Prostate gland (tissue), 2 donors: ENCODE measurements at places on chromosomes 1 and 21.

DNA sequence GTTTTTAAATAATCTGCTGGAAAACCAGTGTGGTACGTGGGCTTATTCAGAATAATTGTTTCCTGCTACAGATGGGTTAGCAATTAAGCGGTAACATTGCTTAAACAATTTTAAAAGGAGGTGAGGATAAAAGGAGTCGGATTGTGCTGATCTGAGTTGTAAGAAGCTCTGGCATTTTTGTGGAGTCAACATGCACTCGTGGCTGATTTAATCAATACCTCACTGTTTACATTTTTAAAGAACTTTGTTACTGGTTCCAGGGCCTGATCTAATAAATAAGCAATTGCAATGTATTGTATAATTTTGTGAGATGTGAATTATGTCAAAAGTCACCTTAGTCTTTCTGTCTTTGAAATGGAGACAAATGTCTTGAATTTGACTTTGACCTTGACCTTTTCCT, 474.0 kb downstream of the SETD4 start:
- no peak for DNase-seq

DNA sequence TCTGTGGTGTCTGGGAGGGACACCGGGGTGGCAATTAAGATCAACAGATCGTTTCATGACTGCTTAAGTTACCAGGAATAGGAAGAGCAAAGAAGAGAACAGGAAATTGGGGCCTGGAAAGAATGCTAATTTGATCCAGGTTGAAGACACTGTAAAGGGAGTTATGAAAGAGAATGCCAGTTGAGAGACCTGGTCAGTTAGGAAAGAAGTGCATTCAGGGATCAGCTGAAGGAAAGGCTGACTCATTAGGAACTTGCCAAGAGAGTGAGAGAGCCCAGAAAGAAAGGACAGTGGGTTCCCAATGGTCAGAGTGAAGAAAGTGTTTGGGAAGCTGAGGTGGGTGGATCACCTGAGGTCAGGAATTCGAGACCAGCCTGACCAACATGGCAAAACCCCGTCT, 119.6 kb downstream of the UBE2U start:
- no peak for DNase-seq

GRCh38 chr1:111938536-111938935, 50.9 kb downstream of the KCND3 start:
- DNase-seq, result no peak

- DNase-seq, result no peak
These were observed 143.1 kb downstream of the ZSCAN20 start for GRCh38 chr1:33615546-33615945.

- no peak for DNase-seq
These were observed 106.6 kb downstream of the NPHP4 start for GRCh38 chr1:5885471-5886139.

- DNase-seq, result no peak
These were observed 235.3 kb upstream of the ESRRG start for GRCh38 chr1:216958569-216958968.

DNA sequence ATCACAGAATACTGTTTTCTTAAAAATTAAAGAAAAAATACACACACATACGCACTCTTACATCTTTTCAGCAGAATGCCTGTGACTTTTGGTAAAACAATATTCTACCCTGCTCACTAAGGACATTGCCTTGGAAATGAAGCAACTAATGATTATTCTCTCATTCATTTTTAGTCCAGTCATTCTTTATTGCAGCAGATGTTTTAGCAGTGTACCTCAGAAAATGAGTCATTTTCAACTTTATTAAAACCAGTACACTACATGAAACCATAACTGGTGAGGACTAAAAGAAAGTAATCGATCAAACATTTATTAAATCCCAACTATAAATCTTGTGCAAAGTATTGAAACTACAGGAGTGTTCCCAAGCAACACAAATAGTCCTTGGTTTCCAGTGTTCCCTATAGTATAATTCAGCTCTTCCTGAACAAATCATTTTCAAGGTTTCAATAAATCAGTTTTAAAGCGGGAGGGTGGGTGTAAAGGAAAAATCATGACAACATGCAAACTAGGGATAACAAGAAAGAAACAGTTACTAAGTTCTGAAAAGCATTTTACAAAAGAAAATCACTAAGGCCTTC, 114.2 kb downstream of the ADGRL4 start:
- DNase-seq, result no peak

DNA sequence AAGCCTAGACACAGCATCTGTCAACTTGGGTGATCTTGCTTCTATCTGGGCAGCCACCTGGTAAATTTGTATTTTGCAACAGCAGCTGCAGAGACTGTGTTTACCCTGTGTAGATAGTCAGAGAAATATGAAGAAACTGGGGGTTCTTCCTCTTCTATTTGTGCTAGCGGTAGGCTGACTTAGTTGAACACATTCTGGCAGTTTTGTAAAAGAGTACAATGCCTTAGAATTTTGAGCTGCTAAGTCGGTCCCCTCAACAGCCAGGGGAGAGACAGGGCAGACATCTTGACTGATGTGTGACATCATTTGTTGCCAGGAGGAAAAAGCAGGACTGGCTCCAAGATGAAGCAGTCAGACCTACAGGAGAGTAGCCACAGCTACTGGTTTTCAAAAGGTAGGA, 53.7 kb downstream of the KCNJ6 start:
- DNase-seq, result no peak

- DNase-seq, result no peak
These were observed 57.7 kb upstream of the DPT start for GRCh38 chr1:168786476-168787330.

- DNase-seq, result no peak
These were observed 16.0 kb downstream of the ADSS2 start for GRCh38 chr1:244435562-244436205.

GRCh38 chr1:223873044-223873443, 27.3 kb upstream of the TP53BP2 start:
- DNase-seq, result no peak

DNA sequence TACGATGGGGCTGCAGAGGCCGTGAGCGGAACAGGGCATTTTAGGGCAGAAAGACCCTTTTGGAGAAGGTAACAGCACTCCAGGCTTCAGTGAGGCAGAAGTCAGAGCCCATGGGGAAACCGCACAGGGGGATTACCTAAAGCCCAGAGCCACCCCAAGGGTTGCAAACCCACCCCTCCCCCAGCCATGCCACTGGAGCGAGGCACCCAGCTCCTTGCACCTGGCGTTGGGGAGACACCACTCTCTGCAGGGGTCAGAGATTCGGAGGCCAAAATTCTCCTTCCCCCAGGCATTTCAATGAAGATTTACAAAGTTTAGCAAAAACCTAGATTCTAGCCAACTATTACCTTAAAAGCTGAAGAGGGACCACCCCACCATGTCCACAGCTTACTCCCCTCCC, 38.4 kb upstream of the CCDC27 start:
- DNase-seq, result no peak

DNA sequence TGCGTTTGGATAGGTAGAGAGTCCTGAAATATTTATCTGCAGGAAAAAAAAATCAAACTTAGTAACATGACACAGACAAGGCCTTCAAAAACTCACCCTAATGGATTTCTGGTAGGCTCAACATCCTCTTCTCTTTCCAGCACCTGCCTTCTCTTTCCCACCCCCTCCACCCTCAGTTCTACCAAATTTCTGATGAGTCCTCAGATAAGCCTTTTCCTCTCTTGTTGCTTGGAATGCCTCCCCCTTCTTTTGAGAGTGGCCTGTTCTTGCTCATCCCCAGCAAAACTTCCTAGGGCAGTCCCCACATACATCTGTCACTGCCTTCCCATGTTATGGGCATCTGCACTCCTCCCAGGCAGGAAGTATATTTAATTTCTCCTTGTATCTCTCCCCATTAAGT, 7.6 kb upstream of the LBR start:
- DNase-seq, result no peak
